Stimulated activated CD4-positive, alpha-beta T cell treated with anti-CD3 and anti-CD28 coated beads, Interleukin-1b, Interleukin-23, amount 100 ng/mL, for 24 hours (primary cell): ENCODE measurements at places on chromosomes 3 and 15.

GRCh38 chr3:111903067-111903511, 44.0 kb downstream of the PHLDB2 start:
- DNase-seq: no peak

DNA sequence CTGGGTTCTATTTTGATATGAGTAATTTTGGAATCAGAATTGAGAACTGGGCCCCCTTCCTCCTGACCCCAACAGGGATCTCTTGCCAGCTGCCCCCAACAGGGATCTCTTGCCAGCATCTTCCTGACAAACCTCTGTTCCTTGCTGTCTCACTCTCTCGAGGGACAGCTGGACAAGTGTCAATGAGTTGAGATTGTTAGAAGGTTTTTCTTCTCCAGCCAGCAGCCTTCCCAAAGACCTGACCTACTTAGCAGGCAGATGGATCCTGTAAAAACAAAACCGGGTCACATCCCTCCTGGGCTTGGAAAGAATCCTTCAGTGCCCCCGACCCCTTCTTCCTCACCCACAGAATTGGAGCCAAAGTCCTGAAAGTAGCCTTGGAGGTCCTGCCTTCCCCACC, 21.6 kb downstream of the LIMD1 start:
- no peak for DNase-seq

DNA sequence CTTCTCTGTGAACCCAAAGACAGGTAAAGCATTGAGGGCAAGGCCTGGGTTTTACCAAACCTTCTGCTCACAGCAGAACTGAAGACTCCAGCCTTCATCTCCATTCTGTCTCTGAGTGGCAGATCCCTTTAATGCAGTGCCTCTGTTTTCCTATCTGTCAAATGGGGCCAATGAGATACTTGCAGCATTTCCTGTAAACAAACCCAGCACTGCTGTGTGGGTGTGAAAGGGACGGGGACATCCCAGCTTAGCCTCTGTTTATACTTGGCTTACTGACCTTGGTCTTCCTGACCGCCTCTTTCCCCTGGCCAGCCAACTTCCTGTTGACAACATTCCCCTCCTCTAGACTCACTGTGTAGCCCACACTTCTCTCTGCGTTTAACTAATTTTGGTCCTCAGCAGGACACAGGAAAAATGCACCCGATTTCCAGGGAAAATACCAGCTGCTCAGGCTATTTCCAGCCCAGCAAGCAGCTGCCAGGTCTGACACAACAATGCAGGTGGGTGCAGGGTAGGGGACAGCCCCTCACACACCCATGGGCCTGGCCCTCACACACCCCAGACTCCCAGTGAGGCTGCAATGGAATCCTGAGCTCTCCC, 105.9 kb upstream of the HERC1 start:
- no peak for DNase-seq

GRCh38 chr15:96494505-96494904, 164.0 kb downstream of the NR2F2 start:
- DNase-seq: no peak

DNA sequence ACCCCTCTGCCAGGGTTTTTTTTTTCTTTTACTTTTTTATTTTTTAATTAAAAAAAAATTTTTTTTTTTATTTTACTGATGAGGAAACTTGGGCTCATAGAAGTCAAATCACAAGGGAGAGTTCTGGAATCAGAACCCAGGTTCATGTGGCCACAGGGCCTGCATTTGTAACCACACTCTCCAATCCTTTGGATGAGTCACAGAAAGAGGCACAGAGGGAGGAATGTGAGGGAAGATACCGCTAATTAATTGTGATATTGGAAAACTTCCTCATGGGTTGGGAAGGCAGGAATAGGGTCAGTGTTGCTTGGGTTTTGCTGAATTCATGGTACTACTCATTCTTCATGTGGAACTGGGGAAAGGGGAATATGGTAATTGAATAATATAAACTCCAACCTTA, 132.9 kb upstream of the SLC6A11 start:
- no peak for DNase-seq

- no peak for DNase-seq
These were observed 106.3 kb downstream of the RORA start for GRCh38 chr15:61122647-61123375.

DNA sequence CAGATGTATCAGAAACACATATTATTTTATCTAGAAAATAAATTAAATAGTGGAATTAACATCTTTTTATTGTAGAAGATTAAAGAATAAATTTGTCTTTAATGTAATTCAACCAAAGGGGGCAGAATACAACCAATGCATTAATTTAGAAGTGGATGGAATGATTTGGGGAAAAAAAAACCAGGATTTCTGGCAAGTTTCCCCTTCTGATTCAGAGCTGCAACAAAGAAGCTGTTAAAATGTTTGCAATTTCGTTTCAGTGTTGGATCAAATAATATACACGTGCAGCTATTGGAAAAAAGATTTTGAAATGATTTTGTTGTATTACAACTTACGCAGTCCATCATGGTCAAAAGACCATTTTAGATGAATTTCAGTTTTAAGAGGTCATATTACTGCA, 71.6 kb upstream of the ZNF280D start:
- no peak for DNase-seq

- DNase-seq: no peak
These were observed 26.1 kb downstream of the PPP2R3A start for GRCh38 chr3:135991621-135992020.

DNA sequence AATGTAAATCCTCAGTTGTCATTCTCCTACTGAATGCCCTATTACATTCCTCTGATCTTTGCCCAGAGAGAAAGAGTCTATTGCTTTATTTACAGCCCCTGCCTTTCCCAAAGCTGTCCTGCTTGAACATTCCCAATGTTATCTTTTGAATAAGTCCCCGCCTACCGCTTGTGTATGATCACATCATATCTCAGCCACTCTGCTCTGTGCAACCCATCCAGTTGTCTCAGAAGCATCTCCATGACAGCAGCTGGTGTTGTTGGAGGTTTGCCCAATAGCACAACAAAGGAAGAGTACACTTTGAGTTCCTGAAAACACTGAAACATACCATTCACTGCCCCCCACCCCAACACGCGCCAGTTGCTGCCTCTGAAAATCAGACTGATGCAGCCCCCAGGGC, 22.0 kb upstream of the FAM3D start:
- no peak for DNase-seq

DNA sequence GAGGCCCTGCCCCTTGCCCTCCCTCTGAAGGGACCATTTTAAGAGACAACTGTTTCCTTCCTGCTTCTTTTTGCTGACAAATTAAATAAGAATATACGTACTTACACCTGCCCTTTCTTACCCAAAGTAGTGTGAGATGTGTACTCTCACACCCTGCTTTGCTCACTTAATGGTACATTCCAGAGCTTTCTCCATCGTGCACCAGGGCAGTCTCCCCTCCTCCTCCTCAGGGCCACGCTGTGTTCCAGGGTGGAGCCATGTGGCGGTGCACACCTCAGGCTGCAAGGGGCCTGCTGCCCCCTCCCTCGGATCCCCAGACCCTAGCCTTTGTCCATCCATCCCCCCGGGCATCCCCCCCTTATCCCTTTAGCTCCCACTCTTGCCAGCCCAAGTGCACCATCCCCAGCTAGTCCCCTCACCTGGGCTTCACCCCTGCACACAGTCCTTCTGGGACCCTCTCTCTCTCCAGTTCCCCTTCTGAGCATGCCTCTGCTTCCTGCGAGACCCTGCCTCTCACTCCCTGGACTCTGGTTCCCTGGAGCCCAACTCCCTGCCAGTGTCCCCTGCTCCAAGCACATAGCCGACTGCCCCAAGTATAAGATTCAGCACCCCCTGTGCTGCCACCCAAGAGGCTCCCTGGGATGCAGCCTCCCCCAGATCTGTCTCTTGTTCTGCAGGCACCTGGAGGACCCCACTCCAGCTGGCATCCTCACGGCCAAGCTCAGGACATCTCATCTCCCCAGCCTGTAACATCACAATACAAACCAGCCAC, 89.5 kb upstream of the IQSEC1 start:
- no peak for DNase-seq

DNA sequence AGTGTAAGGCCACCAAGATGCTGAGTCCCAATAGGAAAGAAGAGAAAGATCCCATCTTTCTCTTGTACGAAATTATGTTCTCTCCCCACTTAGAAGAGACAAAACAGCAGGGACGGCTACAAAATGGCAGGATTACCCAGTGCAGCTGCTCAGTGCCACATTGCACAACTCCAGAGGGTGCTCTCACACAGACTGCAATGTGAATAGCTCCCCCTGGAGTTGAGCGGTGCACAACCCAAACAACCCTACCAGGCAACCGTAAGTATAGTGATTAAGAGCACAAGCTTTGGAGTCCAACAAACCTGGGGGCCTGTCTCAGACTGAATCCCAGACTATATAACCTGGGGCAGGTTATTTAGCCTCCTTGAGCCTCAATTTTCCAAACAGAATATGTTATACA, 3.1 kb upstream of the BHLHE40 start:
- DNase-seq: peak; percentile 30

DNA sequence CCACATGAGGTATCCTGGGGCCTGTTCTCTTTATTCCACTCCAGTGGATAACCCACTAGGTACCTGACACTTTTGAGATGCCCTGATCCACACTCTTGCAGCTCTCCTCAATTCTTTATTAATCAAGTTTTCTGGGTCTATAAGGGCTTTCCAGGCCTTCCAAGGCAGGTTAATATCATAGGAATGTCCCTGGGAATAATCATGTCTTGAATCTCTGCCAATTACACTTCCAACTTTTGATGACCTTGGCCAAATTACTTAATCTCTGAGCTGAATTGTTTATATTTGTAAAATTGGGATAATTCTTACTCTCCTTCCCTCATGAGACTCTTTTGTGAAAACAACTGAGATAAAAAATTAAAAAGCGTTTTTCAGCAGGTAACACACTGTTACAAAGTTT, 881.7 kb downstream of the MCTP2 start:
- no peak for DNase-seq

DNA sequence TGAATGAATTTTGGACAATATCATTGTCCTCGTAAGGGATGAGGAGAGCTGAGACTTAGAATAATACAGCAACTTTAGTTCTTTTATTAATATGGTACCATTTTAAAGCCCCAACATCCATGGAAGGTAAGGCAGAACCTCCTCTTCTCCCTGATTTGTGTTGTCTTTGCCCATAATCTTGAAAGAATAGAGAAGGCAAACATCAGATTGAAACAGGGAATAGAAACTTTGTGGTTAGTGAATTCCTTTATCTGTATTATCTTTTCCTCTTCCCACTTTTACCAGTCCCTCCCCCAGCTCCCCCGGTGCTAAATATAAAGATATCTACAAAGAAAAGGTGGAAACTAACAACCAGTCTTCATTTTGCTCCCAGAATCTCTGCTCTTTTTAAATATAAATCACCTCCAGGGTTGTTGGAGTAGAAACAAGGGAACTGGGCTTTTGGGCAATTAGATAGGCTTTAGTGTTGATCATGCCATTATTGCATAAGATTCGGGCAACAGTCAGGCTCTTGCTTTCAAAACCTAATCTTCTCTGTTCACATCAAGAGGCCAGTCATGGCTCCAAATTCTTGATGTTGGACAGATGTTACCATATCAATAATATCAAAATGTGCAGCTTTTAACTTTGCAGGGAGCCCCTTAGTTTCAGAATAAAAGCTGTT, 32.5 kb downstream of the ITPR1 start:
- DNase-seq: no peak

DNA sequence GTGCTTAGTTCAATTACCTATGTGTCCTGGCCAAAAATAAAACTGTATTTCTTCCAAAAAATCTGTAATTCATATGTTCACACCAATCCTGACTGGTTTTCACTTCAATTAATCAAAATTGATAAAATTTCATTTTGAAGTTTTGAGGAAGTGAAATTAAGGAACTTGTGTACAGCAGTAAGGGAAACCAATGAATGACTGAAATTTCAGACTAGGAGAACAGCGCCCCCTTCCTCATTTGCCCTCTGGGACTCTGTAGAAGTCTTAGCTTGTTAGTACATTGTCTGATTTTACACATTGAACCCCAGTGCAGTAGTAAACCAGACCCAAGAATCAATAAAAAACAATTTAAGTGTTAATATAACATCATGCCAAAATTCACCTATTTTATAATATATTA, 495.3 kb upstream of the AGTR1 start:
- DNase-seq: no peak

DNA sequence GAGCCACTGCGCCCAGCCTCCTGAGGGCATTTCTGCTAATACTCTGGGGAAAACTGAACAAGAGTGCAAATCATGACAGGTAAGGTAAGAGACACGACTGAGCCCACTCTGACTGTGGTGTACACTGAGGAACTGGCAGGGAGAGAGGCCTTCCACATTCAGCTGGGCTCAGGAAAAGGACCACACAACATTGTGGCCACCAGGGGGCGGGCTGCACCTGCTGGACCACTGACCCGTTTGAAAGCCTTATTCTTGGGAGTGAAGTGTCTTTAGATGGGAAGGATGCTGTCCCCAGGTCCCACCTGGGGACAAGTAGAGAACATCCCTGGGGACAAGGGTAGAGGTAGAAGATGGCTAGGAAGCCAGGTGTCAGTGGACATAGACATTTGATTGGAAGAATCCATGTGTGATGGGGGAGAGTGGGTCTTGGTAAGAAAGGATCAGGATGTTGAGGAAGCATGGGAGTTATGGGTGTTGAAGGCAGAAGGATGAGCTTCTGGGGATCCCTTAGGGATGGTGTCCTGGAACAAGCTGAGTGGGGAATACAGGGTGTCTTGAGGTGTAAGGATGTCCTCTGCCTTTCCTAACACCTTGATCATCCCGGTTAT, 6.2 kb upstream of the CTDSPL start:
- peak; percentile 67 for DNase-seq

- DNase-seq: no peak
These were observed 183.5 kb upstream of the NSMCE3 start for GRCh38 chr15:29452881-29453731.

GRCh38 chr3:100928638-100929428, 64.4 kb downstream of the ABI3BP start:
- DNase-seq: no peak

GRCh38 chr3:59644479-59645402, 594.9 kb upstream of the CFAP20DC start:
- no peak for DNase-seq

DNA sequence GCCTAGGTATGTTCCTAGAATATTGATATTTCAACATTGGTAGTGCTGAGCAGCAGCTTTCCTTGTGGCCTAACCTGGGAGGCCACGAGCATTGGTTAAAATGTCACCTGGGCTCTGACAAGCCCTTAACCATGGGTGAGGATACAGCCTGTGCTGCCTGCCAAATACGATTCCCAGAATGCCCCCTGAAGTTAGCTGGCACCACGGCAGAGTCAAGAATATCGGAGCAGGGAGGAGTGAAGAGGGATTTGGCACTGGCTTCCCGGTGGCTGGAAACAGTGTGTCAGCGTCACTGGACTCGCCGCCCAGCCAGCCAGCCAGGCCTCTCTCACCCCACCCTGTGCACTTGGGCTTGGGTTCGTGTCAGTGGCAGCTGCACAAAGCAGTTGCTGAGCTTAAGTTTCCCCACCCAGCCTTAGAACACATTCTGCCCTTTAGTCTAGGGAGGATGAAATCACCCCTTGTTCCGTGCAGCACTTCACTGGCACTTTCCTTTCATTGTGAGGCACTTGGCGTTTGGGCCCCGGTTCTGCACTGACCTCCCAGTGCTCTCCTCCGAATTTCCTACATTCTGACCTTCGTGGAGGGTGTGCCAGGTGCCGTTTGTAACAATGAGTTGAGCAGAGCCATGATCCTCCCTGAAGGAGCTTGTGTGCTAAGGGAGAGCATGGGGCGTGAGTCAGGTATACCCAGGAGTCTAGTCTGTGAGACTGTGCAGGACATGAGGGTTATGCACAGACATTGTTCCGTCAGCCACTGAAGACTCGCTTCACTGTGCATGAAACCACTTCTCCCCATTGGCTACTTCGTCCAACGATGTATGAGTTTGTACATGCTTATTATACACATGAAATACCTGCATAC, 152.8 kb upstream of the BHLHE40 start:
- DNase-seq: no peak
